ENCODE measurements at places on chromosomes 13 and 19.

DNA sequence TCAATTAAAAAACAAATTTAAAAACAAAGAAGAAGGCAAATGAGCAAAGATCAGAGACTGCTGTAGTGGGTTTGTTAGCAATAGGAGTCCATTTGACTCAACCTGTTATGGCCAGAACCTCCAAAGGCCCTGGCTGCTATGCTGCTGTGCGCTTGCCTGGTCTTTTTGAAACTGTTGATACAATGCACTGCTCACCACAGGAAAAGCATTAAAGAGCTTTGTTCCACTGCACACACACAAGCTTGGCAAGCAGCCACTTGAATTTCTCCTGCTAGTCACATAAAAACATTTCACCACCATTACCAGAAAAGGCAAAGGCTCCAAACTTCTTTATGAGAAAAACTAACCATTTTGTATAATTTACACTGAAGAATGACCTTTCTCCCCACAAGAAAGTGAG is 132.2 kb downstream of the FREM2 start:
- peak; percentile 4 for DNase-seq

- no peak for DNase-seq
Measured at GRCh38 chr13:24718192-24718965, 38.2 kb downstream of the ATP12A start.

GRCh38 chr13:112617754-112618375 is 29.9 kb upstream of the TUBGCP3 start:
- no peak for DNase-seq

- no peak for DNase-seq
Measured at GRCh38 chr13:31968473-31968872, 63.1 kb upstream of the FRY start.

GRCh38 chr19:14158276-14159023 is 22.1 kb upstream of the ASF1B start:
- no peak for DNase-seq

DNA sequence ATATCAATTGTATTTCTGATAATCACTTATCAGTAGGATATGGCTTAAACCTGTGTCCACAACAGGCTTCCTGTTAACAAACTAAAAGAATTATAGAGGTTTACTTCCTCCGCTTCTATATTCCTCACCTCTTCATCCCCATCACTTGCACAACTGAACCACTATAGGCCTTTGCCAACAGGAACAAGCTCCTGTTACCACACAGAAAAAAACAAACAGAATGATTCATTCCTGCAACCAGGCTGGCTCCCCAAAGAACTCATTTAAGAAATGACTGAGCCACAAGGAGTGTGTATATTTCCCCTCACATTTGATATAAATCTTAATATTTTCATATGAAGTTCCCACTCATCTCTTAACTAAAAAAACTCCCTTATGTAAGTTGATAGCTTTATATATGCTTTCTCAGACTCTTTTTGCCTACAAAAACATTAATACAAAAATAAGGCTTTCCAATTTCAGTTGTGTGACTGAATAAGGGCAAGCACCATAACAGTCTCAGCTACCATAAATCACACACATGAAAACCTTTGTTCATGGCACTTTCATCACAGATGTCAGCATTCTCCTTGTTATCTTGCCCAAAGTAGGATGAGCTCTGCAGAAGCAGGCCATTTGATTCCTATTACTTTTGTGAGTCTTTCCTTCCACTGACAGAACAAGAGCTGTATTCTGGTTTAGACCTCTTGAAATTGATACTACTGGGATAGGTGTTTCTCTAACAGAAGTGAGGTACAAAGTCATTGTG is 366.8 kb downstream of the SLITRK1 start:
- DNase-seq = no peak

DNA sequence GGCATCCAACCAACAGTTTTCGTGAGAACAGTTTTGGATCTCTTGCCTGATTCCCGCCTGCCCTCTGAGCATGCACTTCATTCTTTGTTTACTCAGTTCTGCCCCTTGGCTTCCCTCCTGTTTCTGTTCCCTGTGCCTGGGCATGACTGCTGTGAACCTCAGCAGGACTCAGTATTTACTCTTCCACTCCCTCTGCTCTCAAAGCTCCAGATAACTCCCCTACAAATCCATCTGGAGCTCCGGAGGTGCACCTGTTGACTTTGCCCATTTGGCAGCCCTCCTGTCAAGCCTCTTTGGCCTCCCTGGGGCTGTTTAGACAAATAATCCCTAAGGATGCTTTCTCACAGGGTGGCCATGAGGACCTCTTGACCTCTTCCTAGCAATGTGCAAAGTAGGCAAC is 34.2 kb upstream of the ARGLU1 start:
- DNase-seq = no peak

DNA sequence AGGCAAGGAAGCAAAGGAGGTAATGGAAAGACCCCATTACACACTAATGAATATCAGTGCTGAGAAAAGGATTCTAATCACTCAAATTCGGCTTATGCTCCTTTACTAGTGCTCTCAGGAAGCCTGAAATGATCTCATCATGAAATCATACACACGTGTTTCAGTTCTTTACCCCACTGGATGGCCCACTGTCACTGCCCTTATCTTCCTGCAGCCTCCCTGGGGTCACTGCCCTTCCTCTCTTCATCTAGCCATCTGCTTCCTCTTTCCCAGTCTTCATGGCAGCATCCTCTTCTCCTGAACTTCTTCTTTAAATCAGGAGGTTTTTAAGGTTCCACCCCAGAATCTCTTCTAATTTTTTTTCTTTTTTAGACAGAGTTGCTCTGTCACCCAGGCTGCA is 27.9 kb upstream of the EEF1AKMT1 start:
- DNase-seq = no peak

- no peak for DNase-seq
Measured at GRCh38 chr13:79477968-79478367, 3.0 kb upstream of the NDFIP2 start.

DNA sequence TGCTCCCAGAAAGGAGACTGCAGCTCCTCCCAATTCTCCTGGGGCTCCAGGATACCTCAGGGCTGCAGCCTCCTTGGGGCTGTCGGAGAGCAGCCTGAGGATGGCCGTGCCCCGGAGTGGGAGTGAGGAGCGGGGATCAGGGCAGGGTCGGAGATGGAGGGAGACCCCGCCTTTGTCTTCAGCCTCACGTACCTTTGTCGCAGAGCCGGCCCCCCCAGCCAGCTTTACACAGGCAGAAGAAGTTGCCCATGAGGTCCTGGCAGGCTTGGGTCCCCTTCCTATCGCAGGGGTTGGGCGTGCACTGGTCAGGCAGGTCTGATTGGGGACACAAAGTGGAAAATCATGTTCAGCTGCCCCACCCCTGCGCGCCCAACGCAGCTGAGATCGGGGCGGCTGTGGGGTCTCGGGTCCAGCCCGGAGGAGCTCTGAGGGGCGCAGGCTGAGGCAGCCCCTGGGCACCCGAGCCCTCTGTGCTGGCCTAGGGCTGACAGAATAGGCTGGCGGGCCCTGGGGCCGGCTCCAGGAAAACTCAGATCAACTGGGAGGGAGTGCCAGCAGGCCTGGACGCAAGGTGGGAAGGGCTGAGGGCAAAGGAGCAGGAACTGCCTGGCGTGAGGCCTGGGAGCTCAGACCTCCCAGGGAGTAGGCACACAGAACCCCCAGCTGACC is 24.2 kb downstream of the GAS6 start:
- no peak for DNase-seq

- no peak for DNase-seq
Measured at GRCh38 chr13:76965759-76966421, 17.6 kb downstream of the ACOD1 start.

DNA sequence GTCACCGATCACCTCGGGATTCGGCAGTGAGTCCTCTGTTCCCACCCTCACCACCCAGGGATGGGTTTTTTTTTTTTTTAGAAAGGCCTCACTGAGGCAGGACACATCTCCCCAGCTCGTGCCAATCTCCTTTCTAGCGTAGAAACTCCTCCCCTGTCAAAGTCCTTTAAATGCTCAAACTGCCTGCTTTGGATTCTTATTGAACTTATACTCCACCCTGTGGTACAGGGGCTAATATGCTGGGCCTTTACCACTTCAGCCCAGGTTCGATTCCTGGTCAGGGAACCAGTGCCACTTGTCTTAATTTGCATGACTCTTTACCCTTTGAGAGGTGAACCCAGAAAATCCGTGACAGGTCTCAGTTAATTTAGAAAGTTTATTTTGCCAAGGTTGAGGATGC is 8.3 kb upstream of the ZNF14 start:
- no peak for DNase-seq

DNA sequence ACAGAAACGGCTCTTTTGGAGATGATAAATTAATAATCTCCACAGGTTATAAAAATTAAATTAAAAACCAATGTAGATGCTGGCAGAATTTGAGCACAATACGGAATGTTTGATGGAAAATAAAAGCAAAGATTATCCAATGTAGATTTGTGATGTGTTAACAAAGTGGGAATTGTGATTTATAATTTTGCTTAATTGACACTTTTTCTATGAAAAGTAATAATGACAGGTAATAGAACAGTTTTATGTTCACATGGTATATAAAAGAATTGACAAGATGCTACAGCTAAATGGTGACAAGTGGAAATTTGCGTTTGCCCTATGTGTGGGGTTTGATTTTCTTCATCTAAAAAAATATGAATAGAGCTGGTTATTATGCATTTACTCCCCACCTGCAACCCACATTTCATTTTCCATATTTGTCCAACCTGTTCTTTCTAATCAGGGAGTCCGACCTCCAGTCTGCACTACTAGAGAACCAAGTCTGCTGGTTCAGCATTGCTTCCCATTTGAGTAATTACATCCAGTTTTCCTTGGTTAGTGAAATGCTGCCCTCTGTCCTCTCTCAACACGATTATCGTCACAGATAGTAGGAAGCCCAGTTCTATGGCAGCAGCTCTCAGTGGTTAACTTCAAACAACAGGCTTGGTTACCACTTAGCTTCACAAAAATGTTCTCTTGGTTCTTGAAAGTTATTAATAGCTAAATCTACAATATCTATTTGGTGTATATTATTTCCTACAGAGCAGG is 61.4 kb upstream of the SLITRK1 start:
- DNase-seq = no peak

DNA sequence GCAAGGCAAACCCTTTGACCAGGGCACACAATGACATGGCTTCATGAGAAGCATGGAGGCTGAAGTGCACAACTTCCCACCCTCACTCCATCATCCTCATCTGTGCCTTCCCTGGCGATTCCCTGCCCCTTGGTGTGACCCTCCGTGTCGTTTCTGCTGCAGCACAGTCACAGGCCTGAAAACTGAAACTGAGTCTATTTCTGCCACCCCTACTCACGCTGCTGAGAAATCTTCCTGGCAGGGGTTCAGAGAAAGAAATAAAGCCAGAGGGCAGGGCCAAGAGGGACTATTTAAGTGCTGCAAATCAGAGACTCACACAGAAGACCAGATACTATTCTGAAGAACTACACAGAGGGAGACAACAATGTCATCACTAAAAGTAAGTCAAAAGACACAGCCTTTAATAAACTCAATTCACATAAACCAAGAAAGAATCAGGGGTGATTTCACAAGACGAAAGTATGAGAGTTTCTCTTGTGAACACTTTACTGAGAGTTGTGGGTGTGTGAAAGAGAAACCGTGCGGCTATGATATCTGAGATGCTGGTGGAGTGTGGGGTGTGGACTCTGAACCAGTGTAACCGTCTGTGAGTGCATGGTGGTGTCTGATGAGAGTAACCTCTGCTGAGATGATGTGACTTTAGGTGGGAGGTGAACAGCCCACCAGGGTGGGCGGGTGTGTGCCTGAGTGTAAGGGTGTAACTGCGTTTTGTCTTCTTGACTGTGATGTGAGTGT is 23.5 kb downstream of the LGALS16 start:
- no peak for DNase-seq

GRCh38 chr13:86174622-86175021 is 375.4 kb upstream of the SLITRK6 start:
- no peak for DNase-seq

DNA sequence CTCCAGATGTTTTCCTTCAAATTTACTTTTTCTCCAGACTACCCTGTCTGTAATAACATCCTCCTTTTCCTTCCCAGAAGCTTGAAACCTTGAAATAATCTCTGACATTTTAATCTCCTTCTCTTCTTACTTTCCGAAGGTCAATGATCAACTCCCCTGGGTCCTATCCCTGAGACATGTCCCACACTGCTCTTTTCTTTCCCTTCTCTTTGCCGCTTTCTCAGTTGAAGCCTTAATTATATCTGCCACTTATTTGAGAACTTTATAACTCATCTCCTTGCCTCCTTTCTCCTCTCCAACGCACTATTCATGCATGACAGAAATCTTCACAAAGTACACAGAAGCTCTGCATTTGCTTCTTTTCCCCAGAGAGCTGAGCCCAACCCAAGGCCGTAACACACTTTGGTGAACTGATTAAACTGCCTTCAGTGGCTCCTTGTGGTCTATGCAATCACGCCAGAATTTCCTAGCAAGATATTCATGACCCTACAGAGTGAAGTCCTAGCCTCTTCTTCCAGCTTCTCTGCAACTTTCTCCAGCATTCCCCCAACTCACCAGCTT is 9.2 kb upstream of the WASF3 start:
- no peak for DNase-seq

GRCh38 chr13:81987159-81987558 is 1646.2 kb upstream of the SPRY2 start:
- DNase-seq = no peak

DNA sequence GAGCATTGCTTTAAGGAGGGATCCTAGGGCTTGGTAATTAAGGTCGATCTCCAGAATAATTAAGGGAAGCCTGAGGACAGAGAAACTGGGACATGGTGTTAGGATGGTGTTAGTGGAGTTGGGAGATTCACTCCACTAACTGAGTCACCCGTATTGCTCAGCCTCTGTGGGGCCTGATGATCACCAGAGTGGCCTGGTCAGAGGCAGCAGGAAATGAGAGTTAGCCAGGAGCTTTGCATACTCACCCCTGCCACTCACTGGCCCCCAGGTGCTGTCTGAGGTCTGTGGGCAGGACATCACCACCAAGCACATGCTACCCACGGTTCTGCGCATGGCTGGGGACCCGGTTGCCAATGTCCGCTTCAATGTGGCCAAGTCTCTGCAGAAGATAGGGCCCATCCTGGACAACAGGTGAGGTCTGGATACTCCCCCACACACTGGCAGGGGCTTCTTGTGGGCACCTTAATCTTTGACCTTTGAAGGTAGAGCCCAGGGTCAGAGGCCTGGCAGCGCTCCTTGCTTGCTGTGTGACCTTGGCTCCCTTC is 32.1 kb downstream of the PPP2R1A start:
- DNase-seq = no peak

All from NCI-H1436 (cell line).